Transverse colon (tissue), 4 donors: ENCODE measurements at places on chromosomes 2 and 18. TPM values are rescaled to one million over a fixed set of nuclear protein-coding genes. Genes with fewer than 3 reads are reported as not detected.

GRCh38 chr2:168926621-168927386 is 25.7 kb downstream of the G6PC2 start:
- H3K27ac ChIP-seq: no peak overlapping the region
- no peaks in the 10 kb centered on the region for H3K27me3 ChIP-seq
- no peak for DNase-seq
- no peaks in the 10 kb centered on the region for H3K4me1 ChIP-seq
- H3K4me3 ChIP-seq: no peak overlapping the region

DNA sequence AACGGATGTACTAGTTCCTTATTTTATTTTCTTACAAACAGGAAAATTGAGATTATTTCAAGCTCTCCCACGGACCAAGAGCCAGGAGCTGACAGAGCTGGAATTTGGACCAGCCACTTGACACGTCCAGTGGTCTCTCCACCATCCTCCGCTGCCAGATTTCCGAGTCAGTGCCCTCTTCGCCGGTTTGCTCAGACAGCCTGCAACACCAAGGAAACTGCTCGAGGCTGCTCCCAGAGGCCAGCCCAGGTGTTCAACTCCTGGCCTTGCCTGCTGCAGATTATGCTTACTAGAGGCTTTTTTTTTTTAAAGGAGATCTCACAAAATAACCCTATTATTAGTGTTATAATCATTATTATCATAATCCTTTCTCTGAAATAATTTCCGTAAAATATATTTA is 779.8 kb downstream of the RNF144A start:
- no peak for DNase-seq
- no peak overlapping the region for H3K4me3 ChIP-seq
- H3K36me3 ChIP-seq: no peaks in the 10 kb centered on the region
- no peak overlapping the region for H3K27ac ChIP-seq

DNA sequence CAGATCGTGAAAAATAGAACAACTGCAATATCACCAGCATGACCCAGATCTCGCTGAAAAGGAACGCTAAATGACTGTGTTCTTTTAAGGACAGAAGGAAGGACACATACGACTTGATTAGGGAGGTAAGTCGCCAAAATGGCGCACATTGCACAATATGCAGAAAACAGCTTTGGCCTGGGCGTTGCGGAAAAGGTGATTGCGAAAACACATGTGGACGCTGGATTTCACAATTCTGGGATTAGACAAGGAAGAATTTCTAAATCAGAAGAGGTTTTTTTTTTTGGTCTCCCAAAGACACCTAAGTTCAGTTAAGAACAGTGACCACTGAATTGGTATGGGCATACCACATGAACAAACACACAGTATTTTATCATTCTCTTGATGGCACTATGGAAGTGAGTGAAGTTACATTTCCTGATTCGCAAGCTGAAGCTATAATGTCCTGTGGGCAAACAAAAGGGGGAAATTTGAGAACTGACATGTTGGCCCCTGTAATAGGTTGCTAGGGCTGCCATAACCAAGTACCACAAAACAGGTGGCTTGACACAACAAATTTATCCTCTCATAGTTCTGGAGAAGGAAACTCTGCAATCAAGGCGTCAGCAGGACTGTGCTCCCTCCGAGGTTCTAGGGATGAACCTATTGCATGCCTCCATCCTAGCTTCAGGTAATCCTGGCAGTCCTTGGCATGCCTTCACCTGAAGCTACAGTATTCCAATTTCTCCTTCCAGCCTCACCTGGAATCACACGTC is 25.8 kb upstream of the ERICH2 start:
- DNase-seq: no peak
- H3K4me3 ChIP-seq: no peak overlapping the region
- H3K27me3 ChIP-seq: peaks cover 5% of the 10 kb centered on the region
- no peak overlapping the region for H3K27ac ChIP-seq
- H3K4me1 ChIP-seq: no peaks in the 10 kb centered on the region
- H3K36me3 ChIP-seq: no peaks in the 10 kb centered on the region

Gene ERBB4
- total RNA-seq: 12.7 TPM

Gene SGPP2
- 56.5 TPM for total RNA-seq

Gene CPLX4
- not detected for total RNA-seq

DNA sequence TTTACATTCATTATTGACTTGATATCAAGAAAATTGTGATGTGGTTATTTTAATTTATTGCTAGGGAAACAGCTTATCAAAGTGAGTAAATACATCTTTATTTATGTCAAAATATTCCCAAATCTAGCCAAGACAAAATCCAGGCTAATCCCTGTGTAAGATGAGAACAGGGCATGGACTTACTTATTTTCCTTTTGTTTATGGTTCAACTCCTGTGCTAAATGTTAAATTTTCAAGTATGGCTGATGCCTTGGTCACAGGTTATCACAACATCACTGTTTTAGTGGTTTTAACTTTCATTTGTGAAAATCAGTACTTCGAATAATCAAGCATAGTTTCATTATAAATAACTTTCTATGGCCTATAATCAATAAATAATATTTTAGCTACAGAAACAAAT is 657.0 kb upstream of the SYT4 start:
- peak overlapping the region; percentile 27 for H3K27ac ChIP-seq
- DNase-seq: no peak
- H3K4me3 ChIP-seq: no peak overlapping the region
- H3K27me3 ChIP-seq: no peaks in the 10 kb centered on the region

- H3K36me3 ChIP-seq: no peaks in the 10 kb centered on the region
- DNase-seq: peak; percentile 35
- H3K27ac ChIP-seq: no peak overlapping the region
- H3K4me3 ChIP-seq: no peak overlapping the region
These were observed 98.2 kb upstream of the HNMT start for GRCh38 chr2:137865954-137866540.

Gene ASB18
- not detected for total RNA-seq

Gene OTOS
- not detected for total RNA-seq

Gene SKA1
- not detected for total RNA-seq

DNA sequence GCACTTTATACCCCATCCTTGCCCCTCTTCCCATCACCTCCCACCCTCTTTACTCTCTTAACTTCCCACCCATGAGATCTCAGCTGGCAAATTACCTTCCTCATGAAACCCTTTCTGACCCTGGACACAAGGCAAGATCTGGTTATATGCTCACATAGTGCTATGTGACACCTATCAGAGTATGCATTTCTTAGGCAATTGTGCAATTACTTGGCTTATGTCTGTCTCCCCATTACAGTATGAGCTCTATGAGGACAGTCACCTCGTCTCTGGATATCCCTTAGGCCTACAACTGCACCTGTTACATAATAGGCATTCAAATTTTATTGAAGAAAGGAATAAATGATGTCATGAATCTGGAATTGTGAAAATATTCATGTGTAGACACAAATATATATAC is 91.4 kb downstream of the ZNF385B start:
- no peak overlapping the region for H3K4me3 ChIP-seq
- no peaks in the 10 kb centered on the region for H3K27me3 ChIP-seq
- no peak for DNase-seq
- H3K4me1 ChIP-seq: no peaks in the 10 kb centered on the region

DNA sequence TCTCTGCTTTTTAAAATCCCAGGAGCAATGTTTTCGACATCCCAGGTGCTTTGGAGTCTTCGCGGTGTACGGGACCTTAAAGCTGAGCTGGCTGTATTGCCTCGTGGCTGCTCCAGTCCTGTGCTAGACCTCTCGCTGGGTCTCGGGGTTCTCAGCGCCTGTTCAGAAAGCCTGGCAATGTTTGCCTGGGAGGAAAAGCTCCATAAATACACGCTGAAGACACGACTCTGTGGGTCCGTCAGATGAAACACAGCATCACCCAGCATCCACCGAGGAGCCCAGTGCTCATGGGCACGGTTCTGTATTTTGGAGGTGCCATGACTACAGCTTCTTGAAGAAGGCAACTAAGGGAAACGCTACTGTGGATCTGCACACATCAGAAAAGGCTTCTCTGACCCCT is 21.6 kb downstream of the MBP start:
- no peak overlapping the region for H3K27ac ChIP-seq
- no peaks in the 10 kb centered on the region for H3K27me3 ChIP-seq
- no peaks in the 10 kb centered on the region for H3K36me3 ChIP-seq
- DNase-seq: no peak

DNA sequence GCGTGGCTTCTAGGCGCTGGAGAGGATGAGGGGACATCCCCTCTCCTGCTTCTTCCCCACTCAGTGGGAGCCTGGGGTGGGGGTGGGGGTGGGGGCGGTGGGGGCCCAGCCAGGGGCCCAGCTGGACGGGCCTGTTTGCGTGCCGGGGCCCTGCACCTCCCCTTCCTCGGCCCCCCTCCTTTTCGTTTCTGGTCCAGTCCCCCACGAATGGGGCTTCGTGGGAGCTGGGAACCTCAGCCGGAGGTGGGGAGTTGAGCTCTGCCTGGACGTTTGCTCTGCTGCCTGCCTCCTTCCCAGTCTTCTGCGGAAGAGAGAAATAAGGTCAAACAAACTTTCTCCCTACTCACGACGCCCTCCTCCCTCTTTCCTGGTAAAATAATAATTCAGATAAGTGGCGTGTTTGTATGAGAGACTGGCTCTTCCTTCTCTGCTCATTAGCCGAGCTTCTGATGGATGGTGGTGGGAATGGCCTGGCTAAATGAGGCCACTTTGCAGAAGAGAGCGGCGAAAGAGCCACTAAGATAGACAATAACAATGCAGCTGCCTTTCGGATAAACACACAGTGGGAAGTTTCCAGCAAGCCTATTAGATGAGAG is 782 bp downstream of the MTA3 start:
- H3K4me3 ChIP-seq: peak overlapping the region; percentile 81
- no peaks in the 10 kb centered on the region for H3K36me3 ChIP-seq
- DNase-seq: peak; percentile 24
- H3K4me1 ChIP-seq: peaks cover 28% of the 10 kb centered on the region
- H3K27ac ChIP-seq: peak overlapping the region; percentile 95
- no peaks in the 10 kb centered on the region for H3K27me3 ChIP-seq

- H3K27ac ChIP-seq: no peak overlapping the region
- H3K4me1 ChIP-seq: no peaks in the 10 kb centered on the region
- no peak for DNase-seq
- peaks cover 18% of the 10 kb centered on the region for H3K27me3 ChIP-seq
- H3K36me3 ChIP-seq: no peaks in the 10 kb centered on the region
These were observed 3.9 kb downstream of the APOB start for GRCh38 chr2:21039979-21040467.

GRCh38 chr2:4527416-4527815 is 824.0 kb downstream of the DCDC2C start:
- DNase-seq: no peak
- no peaks in the 10 kb centered on the region for H3K4me1 ChIP-seq
- no peak overlapping the region for H3K4me3 ChIP-seq
- H3K27ac ChIP-seq: no peak overlapping the region
- H3K27me3 ChIP-seq: no peaks in the 10 kb centered on the region
- H3K36me3 ChIP-seq: no peaks in the 10 kb centered on the region

- H3K27ac ChIP-seq: no peak overlapping the region
- H3K4me1 ChIP-seq: no peaks in the 10 kb centered on the region
- H3K4me3 ChIP-seq: no peak overlapping the region
- no peak for DNase-seq
- no peaks in the 10 kb centered on the region for H3K36me3 ChIP-seq
These were observed 132.5 kb downstream of the CSRNP3 start for GRCh38 chr2:165601928-165602521.

DNA sequence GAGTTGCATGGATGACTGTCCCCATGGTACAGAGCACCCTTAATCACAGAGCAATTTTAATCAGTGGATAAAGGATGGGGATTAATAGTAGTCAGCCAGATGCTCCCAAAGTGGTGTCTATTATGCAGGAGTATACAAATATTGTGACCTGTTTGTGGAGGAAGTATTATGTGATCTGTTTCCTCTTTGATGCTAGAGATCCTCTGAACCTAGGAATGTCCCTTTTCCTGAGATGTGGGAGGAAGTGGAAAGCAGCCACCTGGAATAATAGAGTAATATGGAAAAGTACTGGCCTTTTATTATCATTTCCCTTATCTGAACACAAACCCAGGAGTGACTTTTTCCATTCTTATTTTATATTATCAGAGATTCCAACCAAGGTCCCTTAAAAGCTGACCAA is 94.2 kb upstream of the EFEMP1 start:
- no peaks in the 10 kb centered on the region for H3K36me3 ChIP-seq
- no peak overlapping the region for H3K4me3 ChIP-seq
- H3K4me1 ChIP-seq: no peaks in the 10 kb centered on the region
- no peak overlapping the region for H3K27ac ChIP-seq

Gene KRTCAP3
- 61.0 TPM for total RNA-seq

- no peak overlapping the region for H3K4me3 ChIP-seq
- peaks cover 6% of the 10 kb centered on the region for H3K4me1 ChIP-seq
- no peak overlapping the region for H3K27ac ChIP-seq
- no peak for DNase-seq
- no peaks in the 10 kb centered on the region for H3K36me3 ChIP-seq
These were observed 34.3 kb downstream of the TWIST2 start for GRCh38 chr2:238882082-238882755.

- H3K4me3 ChIP-seq: no peak overlapping the region
- no peak overlapping the region for H3K27ac ChIP-seq
- no peak for DNase-seq
- no peaks in the 10 kb centered on the region for H3K4me1 ChIP-seq
These were observed 77.3 kb upstream of the KCNH7 start for GRCh38 chr2:162915858-162916257.

Gene GPR45
- not detected for total RNA-seq

GRCh38 chr2:140791802-140792201 is 1339.0 kb downstream of the LRP1B start:
- no peaks in the 10 kb centered on the region for H3K27me3 ChIP-seq
- no peak for DNase-seq
- H3K27ac ChIP-seq: no peak overlapping the region

Gene CAPN13
- 83.3 TPM for total RNA-seq

Gene CRYGD
- total RNA-seq: not detected

GRCh38 chr2:207682557-207682956 is 28.9 kb upstream of the CCNYL1 start:
- H3K4me1 ChIP-seq: no peaks in the 10 kb centered on the region
- H3K27ac ChIP-seq: no peak overlapping the region
- peaks cover 4% of the 10 kb centered on the region for H3K27me3 ChIP-seq
- DNase-seq: no peak

Gene IFIH1
- total RNA-seq: 23.1 TPM
